ENCODE measurements at places on chromosomes 16 and 17.

GRCh38 chr17:16470265-16470664, 21.7 kb downstream of the LRRC75A start:
- no peak for DNase-seq

DNA sequence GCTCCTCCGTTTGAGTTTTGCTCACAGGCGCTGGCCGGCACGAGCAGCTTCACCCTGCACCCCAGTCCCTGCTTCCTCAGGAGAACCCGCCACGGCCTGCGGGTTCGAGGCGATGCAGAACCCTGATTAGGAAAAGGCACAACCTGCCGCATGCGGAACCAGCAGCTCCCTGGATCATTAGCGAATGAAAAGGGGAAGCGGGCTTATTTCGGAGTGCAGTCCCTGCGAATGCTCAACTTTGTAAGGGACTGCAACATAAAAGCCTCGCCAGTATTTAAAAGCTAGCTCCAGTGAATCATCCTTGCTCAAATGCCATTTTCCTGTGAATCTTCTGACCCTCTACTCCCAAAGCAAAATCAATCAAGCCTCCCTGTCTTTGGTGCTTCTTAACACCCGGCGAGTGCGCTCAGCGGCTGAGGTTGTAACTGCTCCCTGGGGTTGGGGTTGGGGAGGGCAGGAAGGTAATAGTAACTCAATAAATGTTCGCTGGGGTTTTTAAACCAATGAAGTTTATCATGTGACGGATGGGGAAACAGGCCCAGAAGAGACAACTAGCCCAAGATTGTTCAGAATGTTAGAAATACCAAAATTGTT, 678 bp upstream of the AKAP10 start:
- peak; percentile 46 for DNase-seq

GRCh38 chr16:1080801-1081733, 8.5 kb downstream of the SSTR5 start:
- no peak for DNase-seq

DNA sequence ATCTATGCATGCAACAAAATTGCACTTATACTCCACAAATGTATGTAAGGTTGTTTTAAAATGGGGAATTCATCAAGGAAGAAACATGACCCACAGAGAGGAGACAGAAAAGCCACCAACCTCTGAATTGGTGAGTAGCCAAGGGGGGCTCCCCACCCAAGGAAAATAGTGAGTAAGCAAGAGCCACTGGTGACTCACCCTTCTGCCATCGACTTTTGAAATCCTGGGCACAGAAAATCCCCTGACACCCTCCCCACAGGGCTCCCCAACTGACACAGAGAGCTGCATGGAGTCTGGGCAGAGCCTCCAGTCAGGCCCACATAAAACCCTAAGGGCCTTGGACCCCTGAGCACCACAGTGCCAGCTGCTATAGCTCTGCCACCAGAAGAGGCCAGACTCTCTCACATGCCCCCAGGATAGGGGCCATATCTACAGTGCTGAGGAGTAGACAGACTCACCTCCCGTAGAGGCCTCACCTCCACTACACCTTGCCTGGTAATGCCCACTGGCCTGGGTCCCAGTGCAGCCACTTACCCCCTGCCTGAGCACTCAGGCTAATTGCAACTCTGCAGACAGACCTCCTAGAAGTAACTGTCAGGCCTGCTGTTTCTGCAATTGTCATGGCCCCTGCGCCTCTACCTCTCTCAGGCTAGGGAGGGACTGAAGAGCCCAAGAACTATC, 244.7 kb upstream of the WSB1 start:
- DNase-seq, result peak; percentile 25

DNA sequence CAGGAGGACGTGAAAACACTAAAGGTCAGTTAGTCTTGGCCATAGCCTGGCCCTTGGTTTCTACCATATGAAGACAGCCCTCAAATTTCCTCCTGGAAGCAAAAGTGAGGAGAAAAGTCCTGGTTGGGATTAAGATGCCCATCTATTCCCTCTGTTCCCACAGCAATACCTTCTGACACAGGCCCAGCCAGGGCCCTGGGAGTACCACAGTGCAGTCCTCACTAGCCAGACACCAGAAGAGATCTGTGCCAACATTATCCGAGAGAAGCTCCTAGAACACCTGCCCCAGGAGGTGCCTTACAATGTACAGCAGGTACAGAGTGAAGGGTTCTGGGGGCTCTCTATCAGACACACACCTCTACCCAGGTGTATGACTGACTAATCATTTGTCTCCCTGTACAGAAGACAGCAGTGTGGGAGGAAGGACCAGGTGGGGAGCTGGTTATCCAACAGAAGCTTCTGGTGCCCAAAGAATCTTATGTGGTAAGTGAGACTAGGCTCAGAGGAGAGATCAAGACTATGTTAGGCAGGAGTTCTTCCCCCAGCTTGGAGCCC, 4.1 kb downstream of the ERAL1 start:
- DNase-seq, result no peak

GRCh38 chr17:47674499-47674898, 19.5 kb upstream of the TBKBP1 start:
- no peak for DNase-seq

GRCh38 chr16:24850289-24850938, 4.7 kb downstream of the SLC5A11 start:
- peak; percentile 53 for DNase-seq

DNA sequence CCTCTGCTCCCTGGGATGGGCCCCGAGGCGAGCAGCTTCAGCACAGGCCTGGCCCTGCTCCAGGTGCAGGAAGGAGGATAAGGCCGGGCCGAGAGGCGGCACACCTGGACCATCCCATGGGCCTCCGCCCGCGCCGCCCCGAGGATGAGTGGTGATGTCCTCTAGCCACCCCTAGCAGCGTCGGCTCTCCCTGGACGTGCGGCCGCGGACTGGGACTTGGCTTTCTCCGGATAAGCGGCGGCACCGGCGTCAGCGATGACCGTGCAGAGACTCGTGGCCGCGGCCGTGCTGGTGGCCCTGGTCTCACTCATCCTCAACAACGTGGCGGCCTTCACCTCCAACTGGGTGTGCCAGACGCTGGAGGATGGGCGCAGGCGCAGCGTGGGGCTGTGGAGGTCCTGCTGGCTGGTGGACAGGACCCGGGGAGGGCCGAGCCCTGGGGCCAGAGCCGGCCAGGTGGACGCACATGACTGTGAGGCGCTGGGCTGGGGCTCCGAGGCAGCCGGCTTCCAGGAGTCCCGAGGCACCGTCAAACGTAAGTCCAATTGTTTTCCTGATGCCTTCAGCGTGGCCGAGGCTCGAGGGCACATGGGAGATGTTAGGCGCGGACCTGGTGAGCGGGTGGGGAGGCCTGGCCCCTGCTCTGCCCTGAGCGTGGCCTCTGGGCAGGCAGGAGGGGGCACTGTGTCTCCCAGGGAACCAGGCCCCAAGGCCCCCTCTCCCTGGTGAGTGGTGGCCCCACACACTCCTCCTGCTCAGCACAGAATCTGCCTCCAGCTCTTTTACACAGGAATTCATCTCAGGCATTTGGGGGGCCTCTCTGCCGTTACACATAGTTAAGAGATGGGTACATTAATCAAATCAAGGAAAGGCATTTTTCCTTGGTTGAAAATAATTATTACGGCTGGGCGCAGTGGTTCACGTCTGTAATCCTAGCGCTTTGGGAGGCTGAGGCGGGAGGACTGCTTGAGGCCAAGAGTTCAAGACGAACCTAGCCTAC, 855 bp downstream of the TMEM204 start:
- peak; percentile 46 for DNase-seq

- DNase-seq, result peak; percentile 64
Measured at GRCh38 chr16:10511829-10512228, 68.6 kb downstream of the EMP2 start.

GRCh38 chr17:65130832-65131231, 6.3 kb upstream of the RGS9 start:
- DNase-seq, result no peak

- DNase-seq, result no peak
Measured at GRCh38 chr17:50544516-50544915, 2.5 kb upstream of the SPATA20 start.

GRCh38 chr17:31631766-31632165, 227.3 kb downstream of the COPRS start:
- no peak for DNase-seq

DNA sequence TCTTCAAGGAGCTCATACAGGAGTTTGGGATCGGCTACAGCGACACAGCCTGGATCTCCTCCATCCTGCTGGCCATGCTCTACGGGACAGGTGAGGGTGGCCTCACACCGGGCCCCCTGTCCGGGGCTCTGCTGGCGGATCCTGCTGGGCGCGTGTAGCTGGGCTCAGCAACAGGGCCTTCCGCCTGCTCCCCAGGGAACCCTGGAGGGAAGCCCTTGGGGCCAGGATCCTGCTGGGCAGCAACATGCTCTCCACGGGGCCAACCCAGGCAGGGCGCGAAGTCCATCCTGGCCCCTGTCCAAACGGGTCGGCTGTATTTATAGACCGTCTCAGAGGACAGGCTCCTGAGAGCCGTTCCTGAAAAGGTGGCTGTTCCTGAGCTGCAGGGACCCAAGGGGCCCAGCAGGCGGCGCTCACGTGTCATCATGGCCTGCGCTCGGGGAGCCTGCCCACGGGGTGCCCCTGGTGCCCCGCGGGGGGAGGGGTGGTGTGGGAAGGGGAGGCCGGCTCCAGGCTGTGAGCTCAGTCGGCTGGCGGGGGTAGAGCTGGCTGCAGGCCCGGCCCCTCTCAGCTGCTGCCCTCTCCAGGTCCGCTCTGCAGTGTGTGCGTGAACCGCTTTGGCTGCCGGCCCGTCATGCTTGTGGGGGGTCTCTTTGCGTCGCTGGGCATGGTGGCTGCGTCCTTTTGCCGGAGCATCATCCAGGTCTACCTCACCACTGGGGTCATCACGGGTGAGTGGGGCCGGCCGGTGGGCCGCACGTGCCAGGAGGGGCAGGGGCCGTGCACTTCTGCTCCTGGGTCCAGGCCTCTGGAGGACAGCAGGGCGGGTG, 7.5 kb downstream of the SLC16A3 start:
- peak; percentile 79 for DNase-seq

GRCh38 chr16:28958216-28958615, 7.5 kb downstream of the NFATC2IP start:
- DNase-seq, result no peak

GRCh38 chr16:50523710-50524109, 24.5 kb upstream of the NKD1 start:
- DNase-seq, result no peak

- no peak for DNase-seq
Measured at GRCh38 chr16:10584981-10585438, 4.6 kb upstream of the EMP2 start.

DNA sequence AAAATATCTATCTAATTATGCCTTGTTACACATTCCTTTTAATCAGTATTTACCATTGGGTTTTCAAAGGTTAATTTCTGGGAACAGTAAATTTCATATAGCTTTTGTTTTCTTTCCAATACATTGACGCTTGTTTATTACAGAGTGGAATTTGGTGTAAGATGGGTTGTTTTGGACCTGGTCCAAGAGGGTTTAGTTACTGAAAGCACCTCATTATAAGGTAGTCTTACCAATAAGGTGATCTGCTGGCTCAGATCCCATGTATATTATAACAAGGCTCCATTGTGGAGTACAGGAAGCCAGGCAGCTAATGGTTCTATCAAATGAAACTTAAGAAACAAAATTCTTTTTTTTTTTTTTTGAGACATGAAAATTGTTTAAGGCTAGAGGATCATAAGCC, 87.3 kb upstream of the NACA2 start:
- no peak for DNase-seq

DNA sequence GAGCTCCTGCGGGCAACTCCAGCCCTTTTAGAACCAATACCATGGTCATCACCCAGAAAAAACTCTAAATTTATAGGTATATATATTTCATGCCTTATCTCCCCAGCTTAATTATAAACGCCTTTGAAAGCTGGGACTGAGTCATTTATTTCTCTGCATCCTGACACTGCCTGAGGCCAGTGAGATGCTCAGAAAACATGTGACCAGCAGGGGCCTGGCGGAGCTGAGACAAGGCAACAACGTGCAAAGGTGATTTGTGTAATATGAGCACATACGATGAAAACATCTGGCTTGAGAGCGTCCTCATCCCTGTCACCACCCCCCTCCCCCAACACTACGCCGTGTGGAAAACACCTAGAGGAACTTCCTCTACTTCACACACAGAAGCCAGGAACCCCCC, 22.7 kb downstream of the NXN start:
- no peak for DNase-seq

- no peak for DNase-seq
Measured at GRCh38 chr17:7611635-7612293, 2.9 kb downstream of the FXR2 start.

DNA sequence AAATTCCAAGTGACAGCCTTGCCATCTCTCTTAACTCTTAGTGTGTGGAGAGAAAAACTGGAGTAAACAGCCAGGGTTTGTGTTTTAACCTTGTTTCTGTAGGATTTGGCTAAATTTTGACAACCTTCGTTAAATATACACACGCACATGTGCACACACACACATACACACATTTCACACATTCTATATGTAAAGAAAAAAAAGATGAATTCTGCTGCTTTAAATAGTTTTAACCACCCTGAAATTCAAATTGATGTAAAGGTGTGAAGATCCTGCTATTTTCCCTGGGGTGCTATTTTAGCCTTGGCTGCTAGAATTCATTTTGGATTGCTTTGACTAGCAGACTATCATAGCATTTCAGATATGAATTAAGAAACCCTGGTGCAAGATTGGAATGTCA, 191.9 kb downstream of the FTO start:
- no peak for DNase-seq

DNA sequence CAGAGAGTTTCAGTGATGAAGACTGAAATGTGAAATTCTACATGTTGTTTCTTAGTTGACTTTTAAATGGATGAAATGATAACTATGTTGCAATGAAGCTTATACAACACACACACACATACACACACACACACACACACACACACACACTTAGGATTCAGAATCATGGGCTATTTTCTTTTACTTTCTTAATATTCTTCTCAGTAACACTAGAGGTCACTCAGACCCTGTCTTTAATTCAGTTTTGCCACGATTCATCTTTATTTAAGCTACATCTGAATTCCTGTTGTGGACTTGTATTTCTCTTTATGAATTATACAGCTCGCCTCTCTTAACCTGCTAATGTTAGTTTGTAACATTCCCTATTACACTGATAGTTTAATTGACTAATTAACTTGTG, 109.6 kb upstream of the GOT2 start:
- no peak for DNase-seq

GRCh38 chr17:73474370-73474988, 162.7 kb upstream of the CDC42EP4 start:
- peak; percentile 19 for DNase-seq

DNA sequence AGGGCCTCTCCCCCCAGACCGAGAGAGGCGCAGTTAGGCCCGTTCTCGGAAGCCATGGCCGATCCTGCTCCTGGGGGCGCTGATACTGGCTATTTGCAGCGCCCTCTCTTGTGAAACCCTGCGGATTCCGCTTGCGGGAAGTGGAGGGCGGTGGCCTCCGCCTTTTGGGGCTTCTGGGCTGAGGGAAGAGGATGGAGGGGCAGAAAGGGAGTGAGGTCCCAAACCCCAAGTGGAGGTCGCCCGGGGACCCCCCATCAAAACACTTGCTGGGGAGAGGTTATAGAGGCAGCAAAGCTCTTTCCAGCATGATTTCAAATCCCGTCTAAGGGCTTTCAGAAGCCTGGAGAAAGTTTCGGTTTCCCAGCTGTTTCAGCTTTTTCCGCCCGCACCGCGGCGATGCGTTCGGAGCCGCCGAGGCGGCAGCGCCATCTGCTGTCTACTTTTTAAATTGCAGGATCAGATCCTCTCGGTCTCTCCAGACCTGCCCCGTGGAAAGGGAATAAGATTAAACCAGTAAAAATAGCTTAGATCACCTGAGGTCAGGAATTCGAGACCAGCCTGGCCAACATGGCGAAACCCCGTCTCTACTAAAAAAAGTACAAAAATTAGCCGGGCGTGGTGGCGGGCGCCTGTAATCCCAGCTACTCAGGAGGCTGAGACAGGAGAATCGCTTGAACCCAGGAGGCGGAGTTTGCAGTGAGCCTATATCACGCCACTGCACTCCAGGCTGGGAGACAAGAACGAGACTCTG, 15.8 kb downstream of the SNX20 start:
- peak; percentile 87 for DNase-seq
